ENCODE measurements at places on chromosomes 3 and 15.

DNA sequence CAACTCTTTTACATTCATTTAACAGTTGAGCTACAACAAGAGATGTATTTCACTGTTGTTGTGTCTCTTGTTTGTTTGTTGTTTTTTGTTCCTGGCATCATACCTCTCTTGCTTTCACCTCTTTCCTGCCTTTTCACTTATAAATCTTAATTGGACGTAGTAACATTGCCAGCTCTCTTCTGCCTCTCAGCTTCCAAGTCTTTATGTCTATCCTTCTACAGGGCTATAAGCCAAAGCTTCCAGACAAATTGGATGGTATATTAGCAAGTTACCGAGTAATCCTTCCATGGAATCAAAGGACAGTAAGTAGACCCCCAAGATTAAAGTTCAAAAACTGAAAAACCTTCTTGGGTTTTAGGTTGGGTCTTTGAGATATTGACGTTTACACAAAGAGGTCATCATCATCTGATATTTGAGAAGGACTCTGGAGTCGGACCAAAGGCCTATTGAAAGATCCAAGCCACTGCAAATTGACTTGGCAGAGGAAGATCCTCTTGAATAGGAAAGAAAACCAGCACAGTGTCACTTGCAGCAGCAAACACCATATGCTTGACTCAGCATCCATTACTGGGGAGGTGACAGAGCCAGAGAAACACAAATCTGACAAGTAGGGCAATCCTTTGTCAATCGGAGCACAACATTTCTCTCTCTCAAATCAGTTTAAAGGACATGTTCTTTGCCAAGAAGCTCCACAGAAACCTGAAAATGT is 648.5 kb upstream of the NR2F2 start:
- DNase-seq: no peak

DNA sequence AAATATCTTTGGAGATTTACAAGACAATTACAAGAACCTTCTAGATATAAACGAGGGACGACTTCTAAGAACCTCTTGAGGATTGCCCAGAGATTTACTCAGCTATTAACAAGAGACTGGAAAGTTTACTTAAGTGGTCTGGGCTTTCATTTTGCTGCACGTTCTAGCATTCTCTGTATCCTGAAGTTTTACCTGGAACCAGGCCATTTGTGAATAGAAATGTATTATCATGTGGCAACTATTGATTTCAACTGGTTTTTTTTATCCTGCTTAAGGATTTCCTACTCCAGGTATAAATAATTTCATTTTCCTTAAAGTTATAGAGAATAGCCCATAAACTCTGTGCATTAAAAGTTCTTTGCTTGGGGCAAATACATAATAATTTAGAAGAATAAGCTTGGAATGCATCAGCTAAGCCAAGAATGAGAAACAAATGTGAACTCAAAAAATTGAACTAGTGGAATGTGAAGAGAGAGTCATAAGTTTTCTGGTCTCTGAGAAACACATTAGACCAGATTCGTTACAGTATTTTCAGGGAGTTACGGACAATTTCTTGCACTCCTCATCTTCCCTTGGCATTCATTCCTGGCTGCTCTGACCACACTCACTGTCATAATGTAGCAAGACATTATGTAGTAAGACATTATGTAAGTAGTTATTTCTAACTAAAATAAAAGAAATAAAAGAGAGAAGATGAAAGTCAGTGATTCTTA is 1.3 kb downstream of the AQP9 start:
- DNase-seq: no peak

GRCh38 chr3:48015431-48016180 is 610 bp downstream of the MAP4 start:
- no peak for DNase-seq

DNA sequence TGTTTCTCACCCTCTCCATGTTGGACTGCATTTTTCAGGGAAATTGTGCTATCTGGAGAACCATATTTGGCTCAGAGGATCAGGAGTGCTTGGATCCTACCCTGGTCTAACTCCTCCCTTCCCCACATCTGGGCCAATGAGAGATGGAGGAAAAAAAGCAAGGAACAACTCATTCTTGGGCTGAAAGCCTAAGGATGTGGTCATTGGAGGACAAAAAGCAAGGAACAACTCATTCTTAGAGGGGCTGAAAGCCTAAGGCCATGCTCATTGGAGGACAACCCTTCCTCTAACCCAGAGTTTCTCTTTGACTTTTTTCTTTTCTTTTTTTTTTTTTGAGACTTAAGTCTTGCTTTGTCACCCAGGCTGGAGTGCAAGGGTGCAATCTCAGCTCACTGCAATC is 48.6 kb upstream of the CHRNB4 start:
- no peak for DNase-seq

DNA sequence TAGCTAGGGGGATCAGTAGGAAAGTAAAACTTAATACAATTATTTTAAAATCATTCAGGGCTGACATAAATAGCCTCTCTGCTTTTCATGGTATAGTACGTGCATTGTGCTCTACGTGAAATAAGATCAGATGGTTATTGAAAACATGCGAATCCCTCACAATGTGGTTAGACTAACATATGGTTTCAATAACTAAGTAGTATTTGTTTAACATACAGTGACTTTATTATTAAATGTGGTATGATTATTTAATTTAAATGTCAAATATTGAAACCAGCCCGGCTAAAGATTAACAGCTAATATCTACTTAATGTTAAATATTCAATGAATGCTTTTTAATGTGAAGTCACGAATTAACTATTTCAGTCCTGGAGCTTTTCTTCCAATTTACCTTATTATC is 473.9 kb upstream of the THBS1 start:
- no peak for DNase-seq

- no peak for DNase-seq
These were observed 183.8 kb upstream of the KCNMB2 start for GRCh38 chr3:178352326-178353005.

GRCh38 chr3:16606398-16606797 is 1.2 kb upstream of the DAZL start:
- DNase-seq: no peak

- no peak for DNase-seq
These were observed 10.9 kb downstream of the RMDN3 start for GRCh38 chr15:40743921-40744814.

DNA sequence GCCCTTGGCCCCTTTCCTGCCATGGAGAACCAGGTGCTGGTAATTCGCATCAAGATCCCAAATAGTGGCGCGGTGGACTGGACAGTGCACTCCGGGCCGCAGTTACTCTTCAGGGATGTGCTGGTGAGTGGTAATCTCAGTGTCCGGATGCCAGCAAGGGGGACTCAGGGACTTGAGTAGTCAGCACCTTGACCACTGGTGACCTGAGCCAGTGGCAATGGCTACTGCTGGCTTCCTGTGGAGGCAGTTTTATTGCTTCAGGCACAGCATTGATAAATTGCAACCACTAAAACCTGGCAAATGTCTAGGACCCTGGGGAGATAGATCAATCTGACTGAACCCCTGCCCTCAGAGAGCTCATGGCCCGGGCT is 830 bp downstream of the MAP2K5 start:
- no peak for DNase-seq

DNA sequence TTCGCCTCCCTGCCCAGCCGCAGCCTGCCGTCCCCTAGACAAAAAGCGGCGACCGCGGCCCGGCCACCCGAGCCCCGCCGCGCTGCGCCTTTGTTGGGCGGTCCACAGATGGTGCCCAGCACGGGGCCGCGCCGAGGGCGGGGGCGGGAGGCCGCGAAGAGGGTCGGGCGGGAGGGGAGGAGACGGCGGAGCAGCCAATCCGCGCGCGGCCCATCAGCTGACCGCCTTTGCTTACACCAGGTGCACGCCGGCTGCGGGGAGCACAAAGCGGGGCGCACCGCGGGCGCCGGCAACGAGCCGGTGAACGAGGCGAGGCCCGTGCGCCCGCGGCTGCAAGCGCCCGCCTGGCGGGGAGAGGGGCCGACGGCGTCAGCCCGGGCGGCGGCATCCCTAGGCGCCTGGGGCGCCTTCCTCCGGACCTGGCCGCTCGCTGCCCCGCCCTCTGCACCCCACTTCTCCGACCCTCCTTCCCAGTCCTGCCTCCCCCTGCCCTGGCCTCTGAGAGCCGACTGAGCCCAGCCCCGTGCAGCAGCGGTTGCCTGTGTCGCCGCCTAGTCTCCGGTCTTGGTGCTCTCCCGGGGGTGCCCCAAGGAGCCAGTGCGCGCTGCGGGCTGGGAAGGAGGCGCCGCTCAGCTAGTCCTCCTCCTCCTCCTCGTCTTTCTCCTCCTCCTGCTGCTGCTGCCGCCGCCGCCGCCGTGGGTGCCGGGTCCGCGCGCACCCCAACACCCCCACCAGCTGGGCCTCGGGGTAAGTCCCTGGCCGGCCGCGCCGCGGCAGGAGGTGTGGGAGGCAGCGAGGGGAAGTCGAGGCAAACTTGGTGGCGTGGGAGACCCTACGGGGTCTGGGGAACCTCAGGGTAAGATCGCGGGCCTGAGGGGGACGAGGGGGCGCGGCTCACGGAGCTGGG is at the start of gene LRRN1:
TSS of gene LRRN1 (plus strand) at position 259 of the 907 bp plus-strand sequence. CDS start 45,211 bp downstream, outside the sequence.
- DNase-seq: no peak

- no peak for DNase-seq
These were observed 148.6 kb downstream of the MCTP2 start for GRCh38 chr15:94379986-94380385.

- DNase-seq: no peak
These were observed 7.3 kb downstream of the CCDC71 start for GRCh38 chr3:49158792-49159191.

DNA sequence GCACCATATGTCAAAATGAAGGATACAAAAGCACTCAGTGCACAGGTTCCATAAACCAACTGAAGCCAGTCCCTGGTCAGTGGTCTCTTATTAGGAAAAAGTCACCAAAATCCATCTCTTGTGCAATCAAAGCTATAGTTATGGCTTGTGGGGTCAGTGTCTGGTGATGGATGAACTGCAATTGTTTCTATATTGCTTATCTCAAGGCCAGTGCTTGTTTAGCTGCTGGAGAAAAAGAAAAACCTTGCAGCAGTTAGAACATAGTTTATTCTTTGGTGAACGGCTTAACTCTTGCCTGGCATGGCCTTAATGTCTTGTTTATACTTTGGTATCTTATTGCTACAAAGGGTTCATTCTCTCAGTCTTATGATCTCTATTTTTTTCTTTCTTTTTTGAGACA is 2.9 kb upstream of the UQCRC1 start:
- no peak for DNase-seq

GRCh38 chr3:182979674-182980191 is 605 bp downstream of the DCUN1D1 start:
- no peak for DNase-seq

GRCh38 chr15:32889214-32889613 is 171.4 kb downstream of the GREM1 start:
- no peak for DNase-seq

DNA sequence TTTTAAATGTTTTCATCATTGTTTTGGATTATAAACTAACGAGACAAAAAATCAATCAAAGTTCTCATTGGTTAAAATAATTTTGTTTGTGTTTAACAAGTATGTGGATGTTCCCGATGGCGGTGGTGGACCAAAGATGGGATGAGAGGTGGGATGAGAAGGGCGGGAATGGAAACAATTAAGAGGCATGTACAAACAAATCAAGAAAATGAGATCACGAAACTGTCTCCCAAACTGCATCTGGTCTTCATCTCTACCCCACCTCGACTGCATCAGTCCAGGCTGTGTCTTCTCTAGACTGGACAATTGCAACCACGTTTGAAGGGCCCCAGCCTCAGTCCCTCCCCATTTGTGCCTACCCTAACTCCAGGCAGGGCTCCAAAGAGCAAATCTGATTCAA is 56.1 kb downstream of the SLC12A8 start:
- no peak for DNase-seq

- DNase-seq: no peak
These were observed 54.7 kb downstream of the CLDN11 start for GRCh38 chr3:170473358-170473757.

DNA sequence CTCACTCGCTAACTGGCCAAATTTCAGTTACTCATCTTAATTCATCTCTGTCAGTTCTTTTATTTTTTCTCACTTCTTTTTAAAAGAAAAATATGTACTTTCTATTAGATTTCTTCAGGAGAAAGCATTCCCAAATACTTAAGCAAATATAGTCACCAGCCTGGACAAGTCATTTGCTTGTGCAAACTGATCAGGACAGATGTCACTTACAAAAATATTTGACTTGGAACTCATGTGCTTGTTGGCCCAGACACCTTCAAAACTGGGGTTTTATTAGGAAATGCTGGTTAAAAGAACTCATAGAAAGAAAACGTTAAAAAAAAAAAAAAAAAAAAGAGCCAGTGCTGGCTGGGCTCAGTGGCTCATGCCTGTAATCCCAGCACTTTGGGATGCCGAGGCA is 31.3 kb upstream of the FOXP1 start:
- no peak for DNase-seq

DNA sequence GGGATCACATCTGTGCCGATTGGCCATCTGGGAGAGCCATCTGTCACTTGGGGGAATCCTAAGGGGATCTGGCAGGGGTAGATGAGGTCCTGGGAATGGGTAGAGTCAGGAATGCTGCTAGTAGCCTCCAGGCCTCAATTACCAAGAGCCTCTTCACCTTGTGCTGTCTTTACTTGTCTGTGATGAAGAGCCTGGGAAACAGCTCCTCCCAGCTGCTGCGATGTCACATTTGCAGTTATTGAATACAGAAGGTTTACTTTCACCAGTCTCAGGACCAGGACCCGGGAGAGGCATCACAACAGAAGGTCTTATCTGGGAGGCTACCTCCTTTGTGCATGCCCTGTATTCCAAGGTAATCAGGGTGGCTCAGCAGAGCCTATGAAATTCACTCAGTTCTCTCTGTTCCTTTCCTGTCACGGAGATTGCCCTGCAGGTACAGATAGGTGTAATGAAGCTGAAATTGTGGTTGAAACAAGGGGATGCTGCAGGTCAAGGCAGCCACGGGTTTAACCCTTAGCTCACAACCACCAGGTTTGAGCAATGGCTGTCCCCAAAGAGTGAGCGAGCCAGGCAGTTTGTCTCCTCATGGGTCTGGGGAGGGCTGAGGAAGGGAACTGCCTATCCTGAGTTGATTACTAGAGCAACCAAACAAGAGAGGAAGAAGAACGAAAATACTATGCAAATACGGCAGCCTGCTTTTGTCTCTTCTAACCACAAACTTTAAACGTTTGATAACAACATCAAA is 298.9 kb upstream of the RORA start:
- no peak for DNase-seq

DNA sequence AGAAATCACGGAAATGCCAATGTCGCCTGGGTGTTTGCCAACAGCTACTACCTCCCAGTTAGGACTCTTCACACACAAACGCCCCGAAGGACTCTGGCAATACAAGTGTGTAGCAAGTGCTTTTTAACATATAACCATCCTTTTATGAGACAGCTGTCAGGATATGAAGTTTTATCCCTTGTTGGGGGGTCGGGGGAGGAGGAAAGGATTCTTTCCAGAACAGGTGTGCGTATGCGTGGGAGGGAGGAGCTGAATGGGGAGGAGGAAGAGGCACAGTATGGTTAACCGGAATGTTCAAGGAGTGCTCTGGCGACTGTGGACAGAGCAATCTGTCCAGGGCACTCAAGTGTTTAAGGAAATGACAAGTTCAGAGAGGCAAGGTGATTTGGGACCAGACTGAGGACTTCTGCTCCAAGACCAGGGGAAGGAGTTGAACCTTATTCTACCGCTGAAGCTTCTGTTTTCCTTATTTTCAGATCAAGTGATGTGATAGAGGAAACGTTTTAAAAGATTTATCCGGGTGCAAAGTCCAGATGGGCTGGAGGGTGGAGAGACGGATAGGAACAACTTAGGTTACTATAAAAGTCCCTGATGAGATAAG is 1.3 kb downstream of the TSPAN3 start:
- DNase-seq: no peak

GRCh38 chr15:79990280-79990996 is 19.4 kb upstream of the BCL2A1 start:
- DNase-seq: no peak
